ENCODE measurements at places on chromosomes 7 and 10. TPM values are rescaled to one million over a fixed set of nuclear protein-coding genes. Genes with fewer than 3 reads are reported as not detected.
A peak's percentile ranks its signal among the peaks of the same experiment; 100 is the strongest.

DNA sequence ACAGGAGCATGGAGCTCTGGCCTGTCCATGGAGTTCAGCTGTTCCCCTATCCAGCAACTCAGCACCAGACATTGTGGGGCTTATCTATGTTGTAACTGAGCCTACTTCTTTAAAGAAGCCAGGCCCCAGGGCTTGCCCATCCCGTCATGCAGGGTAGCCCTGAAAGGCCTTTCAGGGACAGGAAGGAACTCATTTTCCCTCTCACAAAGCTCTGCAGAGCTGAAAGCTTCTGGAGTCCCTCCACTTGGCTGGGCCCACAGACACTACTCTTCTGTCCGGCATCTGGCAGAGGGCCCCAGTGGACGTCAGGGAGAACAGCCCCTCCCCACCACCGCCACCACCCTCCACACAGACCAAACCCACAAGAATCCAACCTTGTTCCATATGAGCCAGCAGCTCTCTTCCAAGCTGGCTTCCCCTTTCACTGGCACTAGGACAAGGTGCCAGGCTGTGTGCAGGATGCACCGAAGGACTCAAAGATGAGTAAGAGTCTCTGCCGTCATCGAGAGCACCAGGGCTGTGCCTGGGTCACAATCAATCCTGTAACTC is 33.1 kb downstream of the DENND2A start:
- H3K27ac ChIP-seq = no peak overlapping the region
- no peaks in the 10 kb centered on the region for H3K27me3 ChIP-seq
- DNase-seq = no peak
- H3K4me1 ChIP-seq = peaks cover 13% of the 10 kb centered on the region
- H3K36me3 ChIP-seq = no peaks in the 10 kb centered on the region

- no peaks in the 10 kb centered on the region for H3K4me1 ChIP-seq
- H3K27me3 ChIP-seq = no peaks in the 10 kb centered on the region
- H3K36me3 ChIP-seq = peaks cover 6% of the 10 kb centered on the region
- no peak overlapping the region for H3K4me3 ChIP-seq
- DNase-seq = no peak
- H3K27ac ChIP-seq = no peak overlapping the region
Observed at GRCh38 chr7:101725921-101726320, 91.5 kb upstream of the CUX1 start.

DNA sequence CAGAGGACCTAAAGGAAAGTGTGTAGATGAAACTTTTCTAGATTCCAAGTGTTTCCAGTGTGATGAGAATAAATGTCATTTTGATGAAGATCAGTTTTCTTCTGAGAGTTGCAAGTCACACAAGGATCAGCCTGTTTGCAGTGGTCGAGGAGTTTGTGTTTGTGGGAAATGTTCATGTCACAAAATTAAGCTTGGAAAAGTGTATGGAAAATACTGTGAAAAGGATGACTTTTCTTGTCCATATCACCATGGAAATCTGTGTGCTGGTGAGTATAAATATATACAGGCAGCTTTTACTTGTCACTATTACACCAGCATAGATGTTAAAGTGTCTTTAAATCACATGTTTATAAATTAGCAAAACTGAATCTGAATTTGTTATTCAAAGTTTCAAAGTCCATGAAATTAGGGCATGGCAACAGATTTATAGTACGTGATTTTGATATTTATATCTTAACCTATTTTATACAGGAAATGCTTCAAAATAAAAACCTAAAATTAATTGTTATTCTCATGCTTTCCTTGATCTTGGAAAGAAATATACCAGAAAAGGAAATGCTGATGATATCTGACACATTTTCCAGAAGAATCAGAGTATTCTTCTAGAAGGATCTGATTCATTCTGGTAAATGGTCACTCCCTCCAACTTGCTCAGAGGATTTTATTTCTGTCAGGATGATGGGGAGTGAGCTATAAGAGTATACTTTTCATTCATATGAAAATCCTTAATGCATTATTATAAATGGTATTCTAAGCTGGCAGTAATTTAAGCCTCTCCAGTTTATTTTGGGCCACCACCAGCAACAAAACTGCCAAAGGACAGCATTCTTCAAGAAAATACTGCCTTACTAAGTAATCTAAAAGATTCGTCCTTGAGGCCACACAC is 71.4 kb downstream of the ITGB8 start:
- no peak overlapping the region for H3K4me3 ChIP-seq
- H3K27me3 ChIP-seq = no peaks in the 10 kb centered on the region
- H3K4me1 ChIP-seq = peaks cover 9% of the 10 kb centered on the region

DNA sequence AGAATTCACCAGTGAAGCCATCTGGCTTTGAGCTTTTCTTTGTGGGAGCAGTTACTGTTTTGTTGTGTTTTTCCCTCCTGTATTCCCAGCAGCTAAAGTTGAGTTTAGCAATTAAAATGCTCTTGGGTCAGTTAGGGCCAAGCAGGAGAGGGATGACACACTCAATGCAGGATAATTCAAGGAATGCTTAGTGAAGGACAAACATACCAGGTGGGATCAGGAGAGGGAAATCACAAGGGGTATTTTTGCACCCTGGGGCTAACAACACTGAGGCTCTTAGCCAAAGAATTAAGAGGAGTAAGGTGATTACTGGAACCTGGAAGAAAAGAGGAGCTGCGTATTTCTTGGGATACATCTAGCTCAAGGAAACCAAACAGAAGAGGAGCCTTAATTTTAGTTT is 82.4 kb upstream of the KCND2 start:
- H3K4me3 ChIP-seq = no peak overlapping the region
- H3K27me3 ChIP-seq = peaks cover 25% of the 10 kb centered on the region
- H3K36me3 ChIP-seq = no peaks in the 10 kb centered on the region
- H3K4me1 ChIP-seq = no peaks in the 10 kb centered on the region

DNA sequence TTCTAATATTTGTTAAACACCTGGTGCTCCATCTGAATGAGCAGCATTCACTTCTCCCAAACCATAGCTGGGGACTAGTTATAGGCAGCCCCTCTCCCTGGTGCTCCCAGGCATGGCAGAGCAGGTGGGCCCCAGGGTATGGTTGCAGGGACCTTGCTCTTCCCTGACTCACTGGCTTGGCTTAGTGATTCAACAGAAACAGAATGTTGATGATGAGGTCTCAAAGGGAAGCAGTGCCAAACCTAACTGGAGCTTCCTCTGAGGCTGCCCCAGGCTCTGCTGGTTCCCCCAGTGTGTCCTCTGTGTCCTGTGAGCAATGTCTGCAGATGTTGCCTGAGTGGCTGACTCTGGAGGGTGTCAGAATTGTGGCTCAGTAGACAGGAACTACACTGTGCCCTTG is 3.7 kb downstream of the GPR26 start:
- DNase-seq = no peak
- peaks cover 43% of the 10 kb centered on the region for H3K27me3 ChIP-seq
- no peak overlapping the region for H3K4me3 ChIP-seq
- H3K27ac ChIP-seq = no peak overlapping the region
- H3K4me1 ChIP-seq = no peaks in the 10 kb centered on the region
- H3K36me3 ChIP-seq = no peaks in the 10 kb centered on the region

DNA sequence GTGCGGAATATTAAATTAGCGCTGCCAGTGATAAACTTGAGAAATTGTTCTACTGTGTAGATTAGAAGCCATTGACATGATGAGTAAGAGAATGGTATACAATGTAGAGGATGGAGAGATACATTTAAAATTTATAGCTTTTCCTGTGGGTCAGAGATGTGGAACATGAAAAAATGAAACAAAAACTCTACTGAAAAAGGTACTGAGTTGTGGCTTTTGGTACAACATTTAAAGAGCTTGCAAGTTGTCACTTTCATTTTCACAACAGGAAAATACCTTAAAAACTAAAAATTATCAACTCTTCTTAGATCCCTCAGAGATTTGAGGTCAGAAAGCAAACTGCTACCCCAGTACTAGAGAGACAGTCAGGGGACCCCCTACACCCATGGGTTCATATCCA is 348.8 kb upstream of the CDC14C start:
- no peaks in the 10 kb centered on the region for H3K36me3 ChIP-seq
- no peak for DNase-seq

The SLIT1 gene
- not detected for total RNA-seq

The HMX3 gene
- not detected for total RNA-seq

- H3K27ac ChIP-seq = no peak overlapping the region
- no peak overlapping the region for H3K4me3 ChIP-seq
- peaks cover 22% of the 10 kb centered on the region for H3K4me1 ChIP-seq
- no peaks in the 10 kb centered on the region for H3K27me3 ChIP-seq
- H3K36me3 ChIP-seq = no peaks in the 10 kb centered on the region
- DNase-seq = no peak
Observed at GRCh38 chr10:7388602-7389001, 22.2 kb downstream of the SFMBT2 start.

The MRLN gene
- not detected for total RNA-seq

DNA sequence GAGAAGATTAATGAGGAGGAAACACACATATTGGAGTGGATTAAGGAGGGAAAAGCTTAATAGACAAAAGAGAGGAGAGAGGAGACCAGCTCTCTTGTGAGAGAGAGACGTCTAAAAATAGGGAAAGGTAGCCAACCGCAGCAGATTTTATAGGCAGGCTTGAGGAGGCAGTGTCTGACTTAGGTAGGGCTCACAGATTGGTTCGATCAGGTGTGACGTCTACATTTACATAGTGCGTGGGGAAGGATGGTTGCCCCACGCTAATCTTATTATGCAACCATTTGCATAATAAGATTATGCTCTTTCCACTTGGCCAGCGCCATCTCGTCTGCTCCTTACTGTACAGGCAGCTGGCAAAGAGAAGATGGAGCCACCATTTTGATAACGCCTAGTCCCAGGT is 122.0 kb downstream of the MARCHF5 start:
- H3K4me3 ChIP-seq = no peak overlapping the region
- DNase-seq = no peak
- H3K4me1 ChIP-seq = no peaks in the 10 kb centered on the region
- H3K36me3 ChIP-seq = no peaks in the 10 kb centered on the region
- H3K27ac ChIP-seq = no peak overlapping the region
- H3K27me3 ChIP-seq = no peaks in the 10 kb centered on the region

The WDR86 gene
- not detected for total RNA-seq

The CALCR gene
- not detected for total RNA-seq

The PVRIG gene
- not detected for total RNA-seq

DNA sequence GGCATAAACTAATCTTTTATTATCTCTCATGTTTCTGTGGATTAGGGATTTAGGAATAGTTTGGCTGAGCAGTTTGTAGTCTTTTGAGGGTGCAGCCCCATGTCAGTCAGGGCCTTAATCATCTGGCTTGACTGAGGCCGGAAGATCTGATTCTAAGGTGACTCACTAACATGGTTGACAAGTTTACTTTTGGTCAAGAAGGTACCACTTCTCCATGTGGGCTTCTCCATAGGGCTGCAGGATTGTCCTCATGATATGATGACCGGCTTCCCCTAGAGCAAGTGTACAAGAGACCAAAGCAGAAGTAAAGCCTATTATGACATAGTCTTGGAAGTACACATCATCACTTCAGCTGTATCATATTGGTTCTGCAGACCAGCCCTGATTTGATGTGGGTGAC is 45.9 kb upstream of the OIT3 start:
- no peaks in the 10 kb centered on the region for H3K36me3 ChIP-seq
- DNase-seq = peak; percentile 25
- H3K4me3 ChIP-seq = no peak overlapping the region
- peaks cover 15% of the 10 kb centered on the region for H3K4me1 ChIP-seq

The MRPS17 gene
- 36.9 TPM for total RNA-seq

The GNGT1 gene
- total RNA-seq = not detected

GRCh38 chr10:111072232-111072631 is 4.6 kb upstream of the ADRA2A start:
- H3K27me3 ChIP-seq = peaks cover 57% of the 10 kb centered on the region
- no peaks in the 10 kb centered on the region for H3K36me3 ChIP-seq
- H3K4me1 ChIP-seq = no peaks in the 10 kb centered on the region
- H3K4me3 ChIP-seq = no peak overlapping the region
- DNase-seq = no peak

GRCh38 chr7:150594805-150595204 is 27.6 kb downstream of the GIMAP4 start:
- H3K4me1 ChIP-seq = no peaks in the 10 kb centered on the region
- H3K36me3 ChIP-seq = no peaks in the 10 kb centered on the region
- H3K27me3 ChIP-seq = peaks cover 11% of the 10 kb centered on the region
- H3K27ac ChIP-seq = no peak overlapping the region

The NPS gene
- not detected for total RNA-seq

DNA sequence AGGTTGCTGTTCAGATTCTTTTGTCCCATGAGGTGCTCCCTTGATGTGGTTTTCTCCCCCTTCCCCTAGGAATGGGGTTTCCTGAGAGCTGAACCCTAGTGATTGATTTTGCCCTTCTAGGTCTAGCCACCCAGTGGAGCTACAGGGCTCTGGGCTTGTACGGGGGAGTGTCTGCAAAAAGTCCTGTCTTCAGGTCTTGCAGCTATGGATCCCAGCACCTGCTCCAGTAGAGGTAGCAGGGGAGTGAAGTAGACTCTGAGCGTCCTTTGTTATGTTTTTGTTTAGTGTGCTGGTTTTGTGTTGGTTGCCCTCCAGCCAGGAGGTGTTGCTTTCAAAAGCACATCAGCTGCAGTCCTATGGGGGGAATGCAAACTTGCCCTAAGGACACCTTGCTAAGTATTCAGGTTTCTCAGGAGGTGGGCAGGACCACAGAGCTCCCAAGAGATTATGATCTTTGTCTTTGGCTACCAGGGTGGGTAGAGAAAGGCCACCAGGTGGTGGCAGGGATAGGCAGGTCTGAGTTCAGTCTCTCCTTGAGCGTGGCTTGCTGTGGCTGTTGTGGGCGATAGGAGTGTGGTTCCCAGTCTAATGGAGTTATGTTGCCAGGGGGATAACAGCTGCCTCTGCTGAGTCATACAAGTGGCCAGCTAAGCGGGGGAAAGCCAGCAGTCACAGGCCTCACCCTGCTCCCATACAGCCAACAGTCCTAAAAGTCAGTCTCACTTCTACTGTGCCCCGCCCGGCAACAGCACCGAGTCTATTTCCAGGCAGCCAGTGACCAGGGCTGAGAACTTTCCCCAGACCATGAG is 92.4 kb upstream of the JCAD start:
- H3K4me1 ChIP-seq = no peaks in the 10 kb centered on the region
- no peak overlapping the region for H3K27ac ChIP-seq
- peaks cover 14% of the 10 kb centered on the region for H3K36me3 ChIP-seq
- H3K27me3 ChIP-seq = peaks cover 51% of the 10 kb centered on the region

The VSTM4 gene
- total RNA-seq = not detected
